ENCODE measurements at places on chromosomes 4 and X.

- peak; percentile 81 for DNase-seq
Measured at GRCh38 chr4:76708971-76709771, 188.8 kb downstream of the SOWAHB start.

DNA sequence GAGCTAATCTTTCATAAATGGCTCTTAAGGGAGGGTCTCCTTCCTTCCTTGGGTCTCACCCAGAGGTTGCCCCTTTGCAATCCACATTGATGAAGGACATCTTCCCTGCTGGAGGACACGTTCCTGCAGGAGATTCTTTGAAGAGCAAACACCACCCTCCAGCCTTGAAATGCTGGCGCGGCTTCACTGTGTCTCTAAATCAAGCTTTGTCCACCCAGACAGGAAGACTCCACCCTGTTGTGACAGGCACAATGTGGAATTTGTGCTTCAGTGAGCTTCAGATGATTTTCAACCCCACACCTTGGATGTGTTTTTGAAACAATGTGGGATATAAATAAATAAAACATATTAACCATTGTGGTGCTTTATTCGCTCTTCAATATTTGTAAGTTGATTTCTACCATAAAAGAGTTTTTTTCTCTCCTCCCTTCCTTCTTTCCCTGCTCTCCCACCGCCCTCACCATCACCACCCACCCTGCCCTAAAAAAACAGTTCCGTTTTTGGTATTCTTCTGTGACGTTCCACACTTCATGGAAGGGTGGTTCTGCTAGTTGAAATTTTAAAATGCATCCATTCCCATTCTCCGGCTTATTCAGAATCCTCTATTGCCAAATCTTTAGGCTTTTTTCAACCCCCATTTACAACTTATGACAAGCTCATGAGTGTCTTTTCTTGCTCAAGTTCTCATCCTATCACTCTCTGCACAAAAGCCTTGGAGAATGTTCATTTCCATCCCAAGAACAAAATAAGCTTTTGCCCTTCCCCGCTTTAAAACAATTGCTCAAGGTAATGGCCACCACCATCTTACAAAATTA, 264.3 kb downstream of the RAPGEF2 start:
- peak; percentile 40 for DNase-seq

DNA sequence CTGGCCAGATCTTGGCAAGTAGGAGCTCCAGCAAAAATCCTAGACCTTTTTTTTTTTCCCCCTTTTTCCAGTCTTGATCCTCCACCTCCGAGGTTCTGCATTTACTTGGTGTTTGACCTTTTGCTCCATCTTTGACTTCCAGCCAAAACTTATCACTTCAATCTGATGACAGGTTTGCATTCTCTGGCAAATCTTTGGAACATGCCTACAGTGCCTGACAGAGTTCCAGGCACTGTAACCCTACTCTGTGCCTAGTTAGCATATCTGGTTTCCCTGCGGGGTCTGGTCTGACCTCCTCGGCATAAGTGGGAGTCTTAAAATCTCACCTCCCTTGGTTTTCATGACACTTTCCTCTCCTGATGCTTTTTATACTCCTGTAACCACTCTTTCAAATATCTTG, 39.4 kb upstream of the NR3C2 start:
- DNase-seq: no peak

DNA sequence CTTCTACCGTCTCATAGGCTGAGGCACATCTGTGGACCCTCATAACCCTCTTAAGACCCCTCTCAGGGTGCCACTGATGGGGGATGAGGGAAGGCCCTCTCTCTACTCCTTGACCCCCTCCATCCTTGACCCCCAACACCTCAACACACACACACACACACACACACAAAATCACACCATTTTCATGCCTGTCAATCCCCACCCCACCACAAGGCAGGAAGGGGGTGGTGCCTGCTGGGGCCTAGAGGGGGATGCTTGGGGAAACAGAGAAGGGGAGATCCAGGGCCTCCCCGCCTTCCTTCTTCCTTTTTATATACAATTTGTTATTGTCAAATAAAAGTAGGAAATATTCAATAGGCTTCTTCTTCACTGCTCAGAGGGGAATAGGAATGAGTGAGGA, 1.2 kb upstream of the EBP start:
- no peak for DNase-seq

GRCh38 chr4:16289897-16290554, 63.8 kb upstream of the TAPT1 start:
- DNase-seq: peak; percentile 42

DNA sequence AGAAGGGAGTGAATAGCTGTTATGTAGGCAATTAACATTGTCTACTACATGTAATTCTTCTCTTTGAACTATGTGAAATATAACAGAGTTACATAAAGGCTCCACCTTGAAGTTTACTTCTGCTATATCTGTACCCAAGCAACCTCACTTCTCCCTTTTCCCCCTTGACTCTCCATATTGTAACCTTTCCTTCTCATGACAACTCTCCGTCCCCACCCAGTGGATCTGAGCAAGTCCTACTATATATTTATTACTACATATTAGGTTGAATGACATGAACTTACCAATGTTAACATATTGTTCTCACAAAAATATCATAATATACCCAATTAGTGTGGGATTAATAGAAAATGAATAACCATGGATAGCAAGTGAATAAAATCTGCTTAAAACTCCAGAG, 93.2 kb upstream of the ATP8A1 start:
- no peak for DNase-seq

DNA sequence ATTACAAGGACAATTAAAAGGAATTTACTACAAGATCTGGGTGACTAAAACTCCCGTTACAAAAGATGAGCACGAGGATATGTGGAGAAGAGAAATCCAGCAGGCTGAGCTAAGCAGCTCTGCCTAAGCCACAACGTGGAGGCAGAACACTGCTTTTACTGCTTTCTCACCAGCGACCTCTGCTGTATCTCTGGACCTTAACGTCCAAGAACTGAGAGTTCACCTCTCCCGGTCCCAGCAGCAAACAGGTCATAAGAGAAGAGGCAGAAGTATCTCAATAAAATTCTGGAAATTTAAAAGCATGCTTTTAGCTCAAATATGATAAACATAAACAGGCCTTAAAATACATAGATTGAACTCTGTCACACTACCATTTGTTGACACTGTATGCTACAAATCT, 81.0 kb downstream of the ADGRA3 start:
- DNase-seq: peak; percentile 52

DNA sequence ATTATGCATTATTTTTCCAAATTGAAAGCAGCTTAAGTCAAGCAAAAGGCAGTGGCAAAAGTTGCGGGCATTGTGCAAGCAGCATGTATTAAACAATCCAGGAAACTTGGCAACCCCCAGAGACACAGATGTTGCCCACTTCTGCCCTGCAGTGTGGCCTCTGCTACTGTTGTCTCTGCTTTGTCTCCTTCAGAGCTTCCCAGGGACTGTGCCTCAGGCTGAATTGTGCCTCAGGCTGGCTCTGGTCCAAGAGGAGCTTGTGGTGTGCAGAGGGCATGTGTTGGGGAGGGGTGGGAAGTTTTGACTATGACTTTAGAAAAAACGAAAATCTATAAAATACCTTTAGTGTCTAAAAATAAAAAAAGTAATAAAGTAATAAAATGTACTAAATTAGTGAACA, 201.4 kb downstream of the CCSER1 start:
- peak; percentile 41 for DNase-seq

DNA sequence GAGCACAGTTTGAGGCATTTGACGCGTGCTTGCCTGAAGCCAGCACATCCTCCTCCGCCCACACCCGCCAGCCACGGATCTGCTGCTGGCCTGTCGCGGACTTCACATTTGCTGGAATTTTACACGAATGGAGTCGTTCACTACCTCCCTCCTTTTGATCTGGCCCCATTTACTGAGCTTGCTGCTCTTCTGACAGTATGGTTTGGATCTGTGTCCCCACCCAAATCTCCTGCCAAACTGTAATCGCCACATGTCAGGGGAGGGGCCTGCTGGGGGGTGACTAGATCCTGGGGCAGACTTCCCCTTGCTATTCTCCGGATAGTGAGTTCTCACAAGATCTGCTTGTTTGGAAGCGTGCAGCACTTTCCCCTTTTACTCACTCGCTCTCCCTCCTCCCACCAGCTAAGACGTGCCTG, 19.9 kb upstream of the CPLX1 start:
- DNase-seq: peak; percentile 15

- no peak for DNase-seq
Measured at GRCh38 chr4:18684932-18685331, 663.4 kb upstream of the LCORL start.

- DNase-seq: peak; percentile 26
Measured at GRCh38 chr4:25477221-25477620, 100.2 kb downstream of the ANAPC4 start.

DNA sequence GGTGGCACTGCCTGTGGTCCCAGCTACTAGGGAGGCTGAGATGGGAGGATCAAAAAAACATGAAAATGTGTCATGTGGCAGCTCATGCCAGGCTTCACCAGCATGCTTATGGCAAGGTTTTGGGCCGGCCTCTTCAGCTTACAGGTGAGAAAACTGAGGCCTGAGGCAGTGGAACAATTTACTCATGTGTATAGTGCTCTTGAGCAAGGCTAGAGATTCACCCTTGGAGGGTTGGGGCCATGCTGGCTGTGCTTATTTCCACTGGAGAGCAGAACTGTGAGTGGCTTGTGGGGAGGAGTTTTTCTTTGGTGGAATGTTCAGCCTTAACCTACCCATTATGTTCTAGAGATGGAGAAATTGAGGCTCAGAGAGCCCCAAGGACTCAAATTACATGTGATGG, 31.8 kb downstream of the NSD2 start:
- DNase-seq: no peak

- no peak for DNase-seq
Measured at GRCh38 chrX:63434665-63435064, 83.5 kb upstream of the SPIN4 start.

- no peak for DNase-seq
Measured at GRCh38 chr4:129532573-129532972, 436.6 kb downstream of the C4orf33 start.

DNA sequence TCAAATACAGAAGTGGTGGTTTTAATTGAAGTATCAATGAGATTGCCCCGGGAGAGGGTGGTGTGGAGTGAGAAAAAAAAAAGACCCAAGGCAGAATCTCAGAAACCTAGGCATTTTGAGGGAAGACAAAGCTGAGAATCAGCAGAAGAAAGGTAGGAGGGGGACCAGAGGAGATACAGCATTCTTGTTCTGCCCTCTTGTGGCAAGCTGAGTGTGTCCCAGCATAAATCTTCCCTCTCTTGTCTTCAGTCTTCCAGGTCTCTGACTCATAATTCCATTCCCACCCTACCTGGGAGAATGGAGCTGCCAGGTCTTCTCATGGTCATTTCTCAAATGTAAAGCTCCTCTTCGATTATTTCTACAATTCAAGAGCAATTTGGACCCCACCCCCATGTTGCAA, 32.7 kb upstream of the MAGED1 start:
- peak; percentile 30 for DNase-seq

All from fibroblast of skin of scalp (primary cell).